ENCODE measurements at places on chromosomes 16 and 17. TPM values are rescaled to one million over a fixed set of nuclear protein-coding genes. Genes with fewer than 3 reads are reported as not detected.

DNA sequence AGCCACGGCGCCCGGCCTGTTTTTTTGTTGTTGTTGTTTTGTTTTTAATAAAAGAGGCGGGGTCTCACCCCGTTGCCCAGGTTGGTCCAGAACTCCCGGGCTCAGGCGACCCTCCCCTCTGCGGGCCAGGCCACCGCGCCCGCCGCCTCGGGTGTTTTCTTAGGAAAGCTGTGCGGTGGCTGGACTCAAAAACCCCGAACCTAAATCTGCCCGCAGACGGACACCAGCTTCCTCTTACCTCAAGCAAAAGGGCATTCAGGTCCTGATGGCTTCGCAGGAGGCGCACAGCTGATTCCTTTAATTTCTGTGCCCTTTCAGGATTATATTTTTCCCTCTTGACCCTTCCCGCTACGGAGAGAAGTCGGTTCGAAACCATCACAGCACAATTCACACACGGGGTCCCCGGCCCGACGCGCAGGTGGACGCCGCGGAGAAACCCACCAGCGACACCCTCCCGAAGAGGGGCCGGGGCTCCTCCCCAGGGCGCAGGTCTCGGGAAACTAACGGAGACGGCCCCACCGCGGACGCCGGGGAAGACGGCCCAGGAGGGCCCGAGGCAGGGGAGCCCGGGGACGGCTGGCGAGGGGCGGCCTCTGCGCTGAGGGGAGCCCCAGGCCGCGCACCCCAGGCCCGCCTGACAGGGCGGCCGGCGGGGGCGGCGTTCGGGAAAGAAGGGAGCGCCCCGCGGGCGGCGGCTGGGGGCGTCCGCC lies 653 bp downstream of the FANCA start:
- H3K27me3 ChIP-seq = no peaks in the 10 kb centered on the region
- H3K36me3 ChIP-seq = no peaks in the 10 kb centered on the region
- no peak for DNase-seq
- no peak overlapping the region for H3K27ac ChIP-seq
- H3K4me3 ChIP-seq = no peak overlapping the region

DNA sequence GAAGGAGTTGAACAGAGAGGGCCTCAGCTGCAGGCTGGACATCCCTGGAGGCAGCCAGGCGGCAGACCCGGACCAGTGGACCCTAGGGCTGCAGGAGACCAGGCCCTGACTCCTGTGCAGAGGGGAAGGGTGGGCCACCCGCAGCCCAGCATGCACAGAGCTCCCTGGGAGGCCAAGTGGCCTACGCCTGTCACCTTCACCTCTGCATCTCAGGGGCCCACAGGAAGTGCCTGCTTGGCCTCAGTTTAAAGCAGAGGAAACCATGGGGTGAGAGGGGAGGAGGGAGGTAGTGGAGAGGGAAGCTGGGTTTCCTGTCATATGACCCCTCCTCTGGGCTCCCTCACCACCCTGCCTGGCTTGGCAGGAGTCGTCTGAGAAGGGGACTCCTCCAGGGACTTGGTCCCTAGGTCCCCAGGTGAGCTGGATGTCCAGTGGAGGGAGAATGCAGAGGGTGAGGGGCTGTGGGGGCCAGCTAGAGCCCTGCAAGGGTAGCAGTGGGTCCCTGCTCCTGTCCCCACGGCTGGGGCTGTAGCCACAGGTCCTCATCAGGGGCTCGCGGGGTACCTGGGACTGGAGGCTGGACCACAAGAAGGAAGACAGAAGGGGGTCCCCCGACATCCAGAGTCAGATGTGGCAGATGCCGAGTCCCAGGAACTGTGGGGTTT lies at the start of gene TMC8:
Gene TMC8, plus strand, starts transcription at position 335 of the 665 bp plus-strand sequence. CDS start 818 bp downstream, outside the sequence.
- H3K4me1 ChIP-seq = peaks cover 64% of the 10 kb centered on the region

EMP2 gene
- not detected for total RNA-seq

DNA sequence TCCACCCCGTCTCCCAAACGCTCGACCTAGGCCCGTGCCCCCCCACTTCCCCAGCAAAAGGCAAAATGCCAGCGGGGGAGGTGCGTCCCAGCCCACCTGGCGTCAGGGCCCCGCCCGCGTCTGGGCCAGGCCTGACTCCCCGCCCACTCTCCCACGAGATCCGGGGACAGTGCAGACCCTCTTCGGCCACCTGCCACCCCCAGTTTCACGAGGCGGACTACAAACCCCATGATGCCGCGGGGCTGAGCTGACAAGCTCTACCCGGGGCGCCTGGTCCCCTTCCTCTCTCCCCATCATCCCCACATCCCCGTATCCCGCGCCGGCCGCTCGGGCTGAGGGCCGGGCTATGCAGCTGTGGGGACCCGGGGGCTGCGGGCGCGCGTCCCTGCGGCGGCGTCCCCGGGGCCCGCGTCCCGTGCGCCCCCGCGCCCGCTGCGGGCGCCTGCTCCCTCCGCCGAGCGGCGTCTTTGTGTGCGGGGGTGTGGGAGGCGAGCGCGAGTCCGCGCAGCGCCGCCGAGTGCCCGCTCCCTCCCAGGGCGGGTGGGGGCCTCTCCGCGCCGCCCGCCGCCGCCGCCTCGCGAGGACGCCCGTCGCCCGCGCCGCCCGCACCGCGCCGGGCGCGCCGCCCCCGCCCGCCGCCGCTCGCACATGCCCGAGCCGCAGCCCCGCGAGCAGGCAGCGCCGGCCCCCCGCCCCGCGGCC lies at the start of gene ANKRD13B:
Gene ANKRD13B, plus strand, starts transcription at position 283 of the 702 bp plus-strand sequence. CDS start 490 bp downstream, outside the sequence.
- peaks cover 50% of the 10 kb centered on the region for H3K4me1 ChIP-seq
- DNase-seq = no peak
- H3K27me3 ChIP-seq = no peaks in the 10 kb centered on the region
- no peak within 1 kb of the TSS for H3K27ac ChIP-seq
- H3K36me3 ChIP-seq = no peaks in the 10 kb centered on the region

RNF227 gene
- 6.7 TPM for total RNA-seq

DNA sequence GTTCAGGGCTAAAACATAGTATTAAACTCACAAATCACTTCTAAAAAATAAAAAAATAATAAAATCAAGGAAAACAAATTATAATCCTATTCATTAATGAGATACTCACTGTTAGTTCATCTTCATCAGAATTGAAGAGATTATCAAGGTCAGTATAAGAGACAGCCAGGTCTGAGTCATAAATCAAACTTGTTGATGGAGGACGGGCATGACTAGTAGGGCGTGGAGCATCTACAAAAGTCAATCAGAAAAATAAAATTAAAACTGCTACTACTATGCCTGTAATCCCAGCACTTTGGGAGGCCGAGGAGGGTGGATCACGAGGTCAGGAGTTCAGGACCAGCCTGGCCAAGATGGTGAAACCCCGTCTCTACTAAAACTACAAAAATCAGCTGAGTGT lies 59.1 kb upstream of the INTS2 start:
- H3K36me3 ChIP-seq = peaks cover 44% of the 10 kb centered on the region
- no peaks in the 10 kb centered on the region for H3K27me3 ChIP-seq
- no peaks in the 10 kb centered on the region for H3K4me1 ChIP-seq
- H3K27ac ChIP-seq = no peak overlapping the region

C16orf54 gene
- 139 TPM for total RNA-seq

DNA sequence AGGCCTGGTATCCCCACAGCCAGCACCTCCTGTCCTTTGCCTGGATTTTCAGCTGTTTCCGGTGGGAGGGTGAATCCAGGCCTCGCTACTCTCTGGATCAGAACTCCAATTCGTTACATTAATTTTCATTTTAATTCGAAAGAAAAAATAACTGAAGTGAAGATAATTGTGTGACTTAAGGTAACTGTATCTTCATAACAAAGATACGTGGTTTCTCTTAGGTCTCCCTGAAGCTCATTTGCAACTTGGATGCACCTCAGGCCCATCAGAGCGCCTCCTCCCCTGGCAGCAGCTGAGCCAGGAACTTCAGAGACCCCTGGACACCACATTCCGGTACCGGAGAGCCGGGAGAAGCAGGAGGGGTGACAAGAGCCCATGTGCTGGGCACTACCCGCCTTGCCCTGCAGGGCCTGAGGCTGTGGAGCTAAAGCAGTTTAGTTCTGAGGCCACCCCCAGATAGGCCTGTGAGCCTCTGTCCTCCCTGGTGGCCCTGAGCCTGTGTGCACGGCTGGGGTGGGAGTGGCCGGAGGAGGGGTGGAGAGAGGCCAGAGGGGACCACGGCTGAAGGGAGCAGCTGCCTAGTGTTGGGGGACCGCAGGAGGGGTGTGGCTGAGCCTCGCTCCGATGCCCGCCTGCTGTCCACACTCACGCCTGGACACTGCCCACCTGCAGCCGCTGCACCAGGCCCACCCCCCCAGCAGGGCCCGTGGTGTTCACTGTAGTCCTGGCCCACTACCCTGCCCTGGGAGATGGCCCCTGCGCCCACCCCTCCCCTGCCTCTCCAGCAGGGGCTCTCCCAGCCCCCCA lies 11.4 kb upstream of the DUS1L start:
- peaks cover 10% of the 10 kb centered on the region for H3K36me3 ChIP-seq
- no peak overlapping the region for H3K27ac ChIP-seq
- H3K4me3 ChIP-seq = no peak overlapping the region
- H3K27me3 ChIP-seq = no peaks in the 10 kb centered on the region
- no peaks in the 10 kb centered on the region for H3K4me1 ChIP-seq

ALOX12 gene
- not detected for total RNA-seq

GRCh38 chr16:10388988-10389387 lies 3.1 kb downstream of the ATF7IP2 start:
- H3K27me3 ChIP-seq = no peaks in the 10 kb centered on the region
- no peaks in the 10 kb centered on the region for H3K36me3 ChIP-seq
- no peak overlapping the region for H3K4me3 ChIP-seq
- H3K4me1 ChIP-seq = peaks cover 38% of the 10 kb centered on the region

- no peaks in the 10 kb centered on the region for H3K27me3 ChIP-seq
- no peak for DNase-seq
- H3K4me1 ChIP-seq = no peaks in the 10 kb centered on the region
These were observed 48.6 kb upstream of the ZNF469 start for GRCh38 chr16:88333848-88334777.

- no peak overlapping the region for H3K27ac ChIP-seq
- H3K4me3 ChIP-seq = no peak overlapping the region
- no peaks in the 10 kb centered on the region for H3K4me1 ChIP-seq
- no peaks in the 10 kb centered on the region for H3K36me3 ChIP-seq
These were observed 113.7 kb upstream of the IRX3 start for GRCh38 chr16:54400261-54400660.

DNA sequence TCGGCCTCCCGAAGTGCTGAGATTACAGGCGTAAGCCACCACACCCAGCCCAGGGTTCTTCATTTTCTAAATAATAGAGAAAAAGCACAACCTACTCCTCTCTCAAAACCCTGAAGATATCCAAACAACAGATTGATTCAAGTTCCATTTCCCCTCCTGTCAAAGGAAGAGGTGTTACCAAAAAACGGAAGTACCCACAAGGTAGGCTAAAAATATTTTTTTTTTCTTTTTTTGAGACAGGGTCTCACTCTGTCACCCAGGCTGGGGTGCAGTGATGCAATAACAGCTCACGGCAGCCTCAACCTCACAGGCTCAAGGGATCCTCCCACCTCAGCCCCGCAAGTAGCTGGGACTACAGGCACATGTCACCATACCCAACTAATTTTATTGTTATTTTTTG lies 18.9 kb downstream of the UTP6 start:
- no peaks in the 10 kb centered on the region for H3K4me1 ChIP-seq
- H3K4me3 ChIP-seq = no peak overlapping the region
- no peaks in the 10 kb centered on the region for H3K27me3 ChIP-seq
- H3K27ac ChIP-seq = no peak overlapping the region

All from CD4-positive, alpha-beta memory T cell (primary cell).